Stimulated activated CD4-positive, alpha-beta T cell treated with anti-CD3 and anti-CD28 coated beads, Interleukin-1b, Interleukin-23, amount 100 ng/mL, for 48 hours (primary cell): ENCODE measurements at places on chromosomes 13 and 19.
A peak's percentile ranks its signal among the peaks of the same experiment; 100 is the strongest.

DNA sequence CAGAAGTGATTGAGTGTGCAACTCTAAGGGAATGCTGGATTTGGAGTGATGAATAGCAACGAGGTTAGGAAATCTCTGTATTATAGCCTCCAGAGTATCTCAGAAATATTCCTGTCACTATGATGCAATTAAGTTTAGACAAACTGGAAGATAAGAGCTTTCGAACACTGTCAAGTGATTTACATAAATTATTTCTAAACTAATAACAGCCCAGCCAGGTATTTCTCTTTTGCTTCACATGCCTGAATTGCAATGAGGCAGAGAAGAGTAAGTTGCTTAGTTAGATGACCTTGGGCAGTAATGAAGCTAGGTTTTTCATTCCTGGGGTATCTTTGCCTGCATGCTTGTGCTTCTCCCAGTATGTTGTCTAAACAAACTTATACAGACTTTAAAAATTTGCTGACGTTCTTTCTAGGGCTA is 134.5 kb downstream of the LMO7 start:
- DNase-seq: no peak

DNA sequence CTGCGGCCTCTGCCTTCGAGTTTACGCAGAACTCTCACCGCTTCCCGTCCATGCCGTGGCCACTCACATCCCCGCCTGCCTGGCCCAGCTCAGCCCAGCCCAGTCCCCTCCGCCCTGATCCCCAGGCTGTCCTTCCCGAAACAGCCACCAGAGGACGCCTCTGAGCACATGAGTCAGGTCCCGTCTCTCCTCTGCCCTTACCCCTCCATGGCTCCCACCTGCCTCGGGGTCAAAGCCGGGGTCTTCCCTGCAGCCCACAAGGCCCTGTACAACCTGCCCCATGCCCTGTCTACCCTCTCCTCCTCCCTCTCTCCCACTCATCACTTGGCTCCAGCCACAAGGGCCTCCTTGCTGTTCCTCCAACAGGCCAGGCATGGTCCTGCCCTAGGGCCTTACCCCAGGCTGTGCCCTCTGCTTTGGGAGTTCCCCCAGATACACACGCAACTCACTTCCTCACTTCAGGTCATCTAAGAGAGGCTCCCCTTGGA is 8.1 kb upstream of the SEMA6B start:
- peak; percentile 73 for DNase-seq

GRCh38 chr19:17302391-17303166 is 646 bp downstream of the ABHD8 start:
- DNase-seq: no peak

GRCh38 chr13:94232161-94232950 is 247.1 kb downstream of the DCT start:
- DNase-seq: no peak

- no peak for DNase-seq
Measured at GRCh38 chr13:85019121-85019520, 780.1 kb downstream of the SLITRK6 start.

- DNase-seq: no peak
Measured at GRCh38 chr13:107238262-107238981, 670.5 kb upstream of the ARGLU1 start.

GRCh38 chr19:42386974-42387707 is 3.0 kb downstream of the CNFN start:
- DNase-seq: peak; percentile 62

- no peak for DNase-seq
Measured at GRCh38 chr13:89750371-89750770, 1597.1 kb upstream of the MIR17HG start.

- no peak for DNase-seq
Measured at GRCh38 chr13:101417501-101417900, 1.2 kb upstream of the NALCN start.

- no peak for DNase-seq
Measured at GRCh38 chr19:7427944-7428343, 60.9 kb downstream of the PEX11G start.

GRCh38 chr19:4811328-4812131 is 20.0 kb downstream of the TICAM1 start:
- peak; percentile 88 for DNase-seq

DNA sequence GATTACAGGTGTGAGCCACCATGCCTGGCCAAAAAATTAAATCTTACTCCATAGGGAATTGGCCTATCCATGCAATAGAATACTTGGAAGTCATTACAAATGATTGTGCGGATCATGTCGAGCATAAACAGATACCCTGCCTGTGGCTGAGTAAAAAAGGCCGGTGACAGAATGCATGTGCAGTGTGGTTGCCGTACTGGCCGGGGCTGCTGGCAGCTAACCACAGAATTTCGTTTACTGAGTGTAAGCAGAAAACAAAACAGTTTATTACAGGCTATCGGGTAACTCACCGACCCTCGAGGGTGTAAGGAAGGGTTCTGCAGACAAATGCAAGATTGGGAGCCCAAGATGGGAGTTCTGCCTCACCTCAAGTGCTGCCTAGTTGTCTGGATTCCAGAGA is 127.7 kb downstream of the ZIC5 start:
- no peak for DNase-seq

- no peak for DNase-seq
Measured at GRCh38 chr19:51485960-51486660, 7.8 kb downstream of the CEACAM18 start.

DNA sequence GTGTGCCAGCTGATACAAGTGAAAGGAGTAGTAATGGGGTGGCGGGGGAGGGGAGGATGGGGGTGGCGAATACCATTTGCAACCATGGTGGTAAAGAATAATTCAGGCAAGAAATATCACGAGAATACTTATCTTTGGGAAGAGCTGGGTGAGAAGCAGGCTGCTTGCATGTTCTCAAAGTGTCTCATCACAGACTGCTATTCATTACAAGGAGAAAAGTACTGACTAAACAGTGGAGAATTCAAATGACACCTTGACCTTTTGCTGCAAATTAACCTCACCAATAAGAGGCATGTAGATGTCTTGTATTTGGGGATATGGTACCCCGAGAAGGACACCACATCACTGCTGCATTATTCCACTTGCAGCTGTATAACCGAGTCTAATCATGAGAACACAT is 585.7 kb upstream of the GPC6 start:
- DNase-seq: no peak

GRCh38 chr13:20043207-20043925 is 84.8 kb downstream of the ZMYM2 start:
- no peak for DNase-seq

DNA sequence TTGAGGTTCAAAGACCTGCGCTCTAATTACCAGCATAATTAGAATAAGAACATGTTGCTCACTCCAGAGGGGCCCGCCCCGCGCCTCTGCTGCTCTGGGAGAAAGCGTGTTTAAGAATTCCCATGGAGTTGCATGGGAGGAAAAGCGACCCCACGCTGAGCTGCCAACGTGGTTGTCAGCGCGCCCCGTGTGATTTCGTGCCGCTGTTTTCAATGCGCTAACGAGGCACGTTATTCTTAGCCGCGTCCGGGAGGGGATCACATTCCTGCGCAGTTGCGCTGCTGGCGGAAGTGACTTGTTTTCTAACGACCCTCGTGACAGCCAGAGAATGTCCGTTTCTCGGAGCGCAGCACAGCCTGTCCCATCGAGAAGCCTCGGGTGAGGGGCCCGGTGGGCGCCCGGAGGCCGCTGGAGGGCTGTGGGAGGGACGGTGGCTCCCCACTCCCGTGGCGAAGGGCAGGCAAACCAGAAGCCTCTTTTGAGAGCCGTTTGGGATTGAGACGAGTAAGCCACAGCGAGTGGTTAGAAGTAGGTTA is 173.8 kb upstream of the SOX1 start:
- no peak for DNase-seq

DNA sequence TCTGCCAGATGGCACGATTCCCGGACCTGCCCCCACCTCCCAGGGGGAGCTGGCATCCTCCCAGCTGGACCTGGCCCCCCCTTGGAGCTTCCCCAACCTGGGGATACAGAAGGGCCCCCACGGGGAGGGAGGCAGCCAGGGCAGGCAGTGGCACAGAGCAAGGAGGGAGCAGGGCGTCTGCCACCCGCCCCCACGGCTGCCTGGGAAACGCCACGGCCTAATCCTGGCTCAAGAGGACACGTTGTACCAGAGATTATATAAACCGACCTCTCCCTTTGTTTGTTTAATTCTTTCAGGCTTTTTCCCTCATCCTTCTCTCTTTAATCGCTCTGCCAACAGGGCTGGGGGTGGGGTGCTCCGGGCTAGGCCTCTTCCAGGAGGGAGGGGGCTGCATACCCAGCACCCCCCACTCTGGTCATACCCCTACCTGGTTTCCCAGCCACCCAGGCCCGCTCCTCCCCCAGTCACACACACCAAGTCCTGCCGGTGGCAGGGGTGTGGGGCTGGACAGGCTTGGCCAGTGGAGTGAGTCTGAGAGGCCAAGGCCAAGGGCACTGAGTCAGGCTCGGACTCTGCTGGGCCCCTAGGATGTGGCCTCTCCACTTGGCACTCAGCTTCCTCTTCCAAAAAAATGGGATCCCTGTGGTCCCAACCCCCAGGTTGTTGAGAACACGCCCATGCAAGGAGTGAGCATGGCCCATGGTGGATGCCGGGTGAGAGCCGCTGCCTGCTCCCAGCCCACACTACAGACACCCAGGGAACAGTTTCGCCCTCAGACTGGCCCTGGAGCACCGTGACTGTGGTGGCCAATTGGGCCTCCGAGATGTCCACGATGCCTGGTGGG is 29.5 kb upstream of the NFIC start:
- no peak for DNase-seq

GRCh38 chr13:110251193-110251819 is 55.7 kb downstream of the COL4A1 start:
- no peak for DNase-seq

- no peak for DNase-seq
Measured at GRCh38 chr19:12647047-12647446, 19.5 kb downstream of the MAN2B1 start.

- DNase-seq: no peak
Measured at GRCh38 chr13:34278780-34279179, 460.8 kb downstream of the RFC3 start.

- no peak for DNase-seq
Measured at GRCh38 chr19:34997071-34997617, 3.0 kb upstream of the GRAMD1A start.

DNA sequence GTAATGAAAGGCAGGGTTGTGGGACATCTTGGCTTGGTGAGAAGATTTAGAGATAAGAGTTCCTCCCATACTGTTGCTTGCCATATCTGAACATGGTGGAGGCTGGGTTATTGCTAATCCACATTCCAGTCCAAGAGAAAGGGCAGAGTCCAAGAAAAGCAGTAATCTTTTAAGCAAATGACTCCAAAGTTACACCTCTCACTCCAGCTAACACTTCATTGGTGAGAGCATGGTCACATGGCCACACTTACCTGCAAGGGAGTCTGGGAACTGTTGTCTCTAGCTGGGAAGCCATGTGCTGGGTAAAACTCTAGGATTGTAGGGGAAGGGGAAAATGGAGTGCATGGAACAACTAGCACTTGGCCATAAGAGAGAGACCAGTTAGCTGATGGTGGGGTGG is 5.6 kb downstream of the C19orf81 start:
- no peak for DNase-seq

- DNase-seq: no peak
Measured at GRCh38 chr19:39405261-39405957, 1.2 kb upstream of the ZFP36 start.

DNA sequence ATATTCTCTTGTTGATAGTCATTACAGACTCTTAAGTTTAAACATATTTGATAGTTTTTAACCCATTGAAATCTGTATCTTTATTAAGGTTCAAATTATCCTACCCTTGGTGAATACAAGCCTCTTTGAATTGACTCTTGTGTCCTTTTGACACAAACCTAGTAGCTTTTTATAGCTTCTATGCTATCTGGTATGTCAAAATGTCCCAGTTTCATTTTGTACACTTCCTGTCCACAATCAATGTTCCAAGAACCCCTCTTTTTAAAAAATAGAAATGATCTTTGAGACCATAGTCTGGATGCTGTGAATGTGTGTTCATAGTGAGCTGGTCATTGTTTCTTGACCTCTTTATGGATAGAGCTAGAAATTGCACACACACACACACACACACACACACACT is 39.2 kb upstream of the FGF14 start:
- no peak for DNase-seq

- DNase-seq: no peak
Measured at GRCh38 chr19:28710278-28710677, 502.7 kb downstream of the UQCRFS1 start.

- DNase-seq: no peak
Measured at GRCh38 chr13:77857531-77858209, 61.0 kb downstream of the EDNRB start.

DNA sequence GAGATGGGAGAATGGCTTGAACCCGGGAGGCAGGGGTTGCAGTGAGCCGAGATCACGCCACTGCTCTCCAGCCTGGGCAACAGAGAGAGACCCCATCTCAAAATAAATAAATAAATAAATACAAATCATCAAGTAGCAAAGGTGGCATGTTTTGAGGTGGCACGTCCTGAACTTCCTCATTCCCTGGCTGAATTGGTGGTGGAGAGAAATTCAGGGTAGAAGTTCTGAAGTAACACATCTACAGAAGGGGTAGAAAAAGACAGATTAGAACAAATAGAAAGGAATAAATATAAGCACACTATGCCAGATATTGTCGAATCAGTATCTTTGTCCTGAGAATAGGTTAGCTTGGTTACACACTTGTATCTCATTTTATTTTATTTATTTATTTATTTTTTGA is 6.3 kb downstream of the IFI30 start:
- no peak for DNase-seq

DNA sequence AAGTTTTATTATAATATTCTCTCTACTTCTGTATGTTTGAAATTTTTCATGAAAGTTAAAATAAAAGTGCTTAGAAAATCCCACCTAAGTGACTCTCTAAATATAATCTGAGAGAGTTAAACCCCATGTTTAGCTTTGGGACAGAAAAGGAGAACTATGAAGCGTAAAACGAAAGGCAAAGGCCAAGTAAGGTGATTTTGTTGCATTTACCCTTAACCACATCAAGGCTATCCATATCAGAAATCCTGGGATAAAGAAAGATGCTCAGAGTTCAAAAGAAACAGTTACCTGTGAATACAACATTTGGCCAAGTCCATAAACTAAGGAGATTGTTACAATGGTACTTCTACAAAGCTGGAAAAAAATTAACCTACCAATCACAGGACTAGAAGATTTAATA is 31.3 kb downstream of the UBL3 start:
- DNase-seq: no peak

DNA sequence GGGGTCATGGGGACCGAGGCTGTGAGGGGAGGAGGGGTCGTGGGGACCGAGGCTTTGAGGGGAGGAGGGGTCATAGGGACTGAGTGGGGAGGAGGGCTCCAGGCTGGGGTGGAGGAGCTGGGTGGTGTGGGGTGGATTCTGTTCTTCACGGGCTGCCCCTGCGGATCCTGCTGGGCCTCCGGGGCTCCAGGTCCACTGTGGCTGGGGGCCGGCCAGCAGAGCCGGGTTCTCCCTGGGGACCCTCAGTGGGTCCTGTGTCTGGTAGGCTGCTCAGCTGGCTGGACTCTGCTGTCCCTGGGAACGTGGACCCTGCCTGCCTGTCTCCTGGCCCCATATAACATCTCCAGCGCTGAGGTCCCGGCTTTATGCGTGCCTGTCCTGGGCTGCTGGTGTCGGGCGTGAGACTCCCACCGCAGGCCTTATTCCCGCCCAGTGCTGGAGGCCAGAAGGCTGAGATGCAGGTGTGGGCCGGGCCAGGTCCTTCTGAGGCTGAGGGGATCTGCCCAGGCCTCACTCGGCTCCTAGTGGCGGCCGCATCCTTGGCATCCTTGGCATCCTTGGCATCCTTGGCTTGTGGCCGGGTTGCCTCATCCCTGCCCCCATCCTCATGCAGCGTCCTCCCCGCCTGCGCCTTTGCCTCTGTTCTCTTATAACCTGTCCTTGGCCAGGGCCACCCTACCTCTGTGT is 19.8 kb upstream of the GNA15 start:
- no peak for DNase-seq
